ENCODE measurements at places on chromosomes 5 and 9.

DNA sequence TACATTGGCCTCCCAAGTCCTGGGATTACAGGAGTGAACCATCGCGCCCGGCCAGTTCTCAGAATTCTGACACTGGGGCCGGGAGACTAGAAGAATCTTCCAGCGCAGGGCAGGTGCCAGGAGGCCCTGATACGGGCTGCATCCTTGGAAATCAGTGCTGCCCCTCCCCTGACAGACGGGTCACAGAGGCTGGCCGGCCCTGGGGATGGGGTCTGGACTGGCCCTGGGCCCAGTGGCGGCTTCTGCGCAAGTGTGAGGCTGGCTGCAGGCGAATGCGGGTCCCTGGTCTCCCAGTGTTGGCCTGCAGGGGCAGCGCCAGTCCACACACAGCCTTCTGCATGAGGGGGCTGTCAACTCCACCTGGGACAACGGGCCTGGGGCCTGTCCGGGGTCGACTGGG, 831 bp upstream of the TBC1D9B start:
- no peak for DNase-seq

DNA sequence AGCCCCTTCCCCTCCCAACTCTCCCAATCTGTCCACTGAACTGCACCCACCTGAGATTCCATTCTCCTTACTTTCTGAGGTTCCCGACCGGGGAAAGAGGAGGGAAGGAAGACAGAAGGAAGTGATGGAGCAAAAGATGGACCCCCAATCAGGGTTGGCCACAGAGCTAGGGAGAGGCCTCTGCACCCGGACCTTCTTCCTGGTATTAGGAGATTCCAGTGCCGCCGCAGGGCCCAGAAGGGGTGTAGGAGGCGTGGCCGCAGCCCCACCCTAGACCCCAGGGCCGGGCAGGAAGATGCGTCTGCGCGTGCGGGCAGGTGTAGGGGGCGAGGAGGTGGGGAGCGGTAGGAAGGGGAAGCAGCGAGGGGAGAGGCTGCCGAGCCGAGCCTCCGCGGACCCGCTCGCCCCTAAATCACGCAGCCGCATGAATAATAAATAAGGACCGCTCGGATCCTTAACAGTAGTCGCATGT, 104.2 kb upstream of the MVB12B start:
- DNase-seq = no peak

DNA sequence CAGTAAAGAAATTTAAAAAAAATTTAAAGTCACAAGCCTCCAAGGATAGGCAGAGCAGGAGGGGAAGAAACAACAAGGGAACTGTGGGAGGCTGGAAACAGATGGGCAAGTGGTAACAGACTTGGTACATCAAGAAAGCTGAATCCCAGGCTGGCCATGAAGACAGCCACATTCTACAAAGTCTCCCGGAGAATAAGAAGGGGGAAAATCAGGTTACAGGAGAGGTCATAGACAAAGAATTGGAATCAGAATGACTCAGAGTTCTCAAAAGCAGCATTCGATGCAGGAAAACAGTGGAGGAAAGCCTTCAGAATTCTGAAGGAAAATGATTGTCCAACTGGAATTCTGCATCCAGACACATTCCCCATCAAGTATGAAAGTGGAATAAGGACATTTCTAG, 129.7 kb downstream of the ADAMTS2 start:
- DNase-seq = peak; percentile 47

GRCh38 chr5:154273963-154274827, 83.7 kb downstream of the GALNT10 start:
- no peak for DNase-seq

GRCh38 chr5:34608859-34609648, 47.1 kb upstream of the RAI14 start:
- peak; percentile 95 for DNase-seq

DNA sequence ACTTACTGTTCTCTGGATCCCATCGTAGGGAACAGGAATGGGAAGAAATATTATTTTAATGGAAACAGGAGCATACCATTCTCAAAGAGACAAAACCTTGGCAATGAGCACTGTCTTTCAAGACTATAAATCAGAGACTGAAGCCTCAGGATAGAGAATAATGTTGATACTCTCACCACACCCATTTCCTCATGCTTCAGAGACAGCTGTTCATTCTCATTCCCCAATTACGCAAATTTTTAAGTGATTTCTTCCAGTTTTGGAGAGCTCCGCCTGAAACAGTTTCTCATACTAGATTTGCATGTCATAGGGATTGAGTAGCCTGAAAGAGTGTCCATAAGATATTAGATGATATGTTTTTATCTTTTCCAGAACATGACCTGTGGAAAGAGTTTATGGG, 290.5 kb upstream of the RASA1 start:
- peak; percentile 11 for DNase-seq

DNA sequence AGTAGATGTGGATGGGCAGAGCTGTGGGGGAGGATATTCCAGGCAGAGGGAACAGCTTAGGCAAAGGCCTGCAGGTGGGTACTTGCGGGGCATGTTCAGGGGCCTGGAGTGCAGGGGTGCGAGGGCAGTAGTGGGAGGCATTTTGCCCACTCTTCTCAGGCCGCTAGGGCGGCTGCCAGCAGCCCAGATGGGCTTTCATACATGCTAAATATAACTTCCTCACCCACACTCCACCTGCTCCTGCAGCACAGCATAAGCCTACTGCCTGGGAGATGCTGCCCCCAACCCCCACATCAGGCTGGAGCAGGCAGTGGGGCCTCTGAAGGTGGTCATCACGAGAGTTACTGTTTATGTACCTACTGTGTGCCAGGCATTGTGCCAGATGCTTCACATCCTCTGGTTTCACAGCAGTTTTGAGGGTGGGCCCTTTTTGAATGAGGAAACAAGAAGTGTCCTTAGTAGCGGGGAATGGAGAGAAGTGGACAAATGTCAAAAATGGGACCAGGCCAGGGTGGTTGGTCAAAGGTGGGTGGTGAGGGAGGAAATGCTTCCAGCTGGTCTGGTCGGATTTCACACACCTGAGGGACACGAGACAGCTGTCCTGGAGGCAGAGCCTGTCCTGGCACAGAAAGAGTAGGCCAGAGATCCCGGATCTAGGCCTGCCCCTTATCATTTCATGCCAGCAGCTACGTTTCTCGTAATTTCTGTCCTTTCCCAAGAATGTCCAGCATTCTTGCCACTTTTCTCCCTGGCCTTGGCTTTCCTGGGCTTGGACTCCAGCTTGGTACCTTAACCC, 12.1 kb downstream of the RGS14 start:
- DNase-seq = no peak

DNA sequence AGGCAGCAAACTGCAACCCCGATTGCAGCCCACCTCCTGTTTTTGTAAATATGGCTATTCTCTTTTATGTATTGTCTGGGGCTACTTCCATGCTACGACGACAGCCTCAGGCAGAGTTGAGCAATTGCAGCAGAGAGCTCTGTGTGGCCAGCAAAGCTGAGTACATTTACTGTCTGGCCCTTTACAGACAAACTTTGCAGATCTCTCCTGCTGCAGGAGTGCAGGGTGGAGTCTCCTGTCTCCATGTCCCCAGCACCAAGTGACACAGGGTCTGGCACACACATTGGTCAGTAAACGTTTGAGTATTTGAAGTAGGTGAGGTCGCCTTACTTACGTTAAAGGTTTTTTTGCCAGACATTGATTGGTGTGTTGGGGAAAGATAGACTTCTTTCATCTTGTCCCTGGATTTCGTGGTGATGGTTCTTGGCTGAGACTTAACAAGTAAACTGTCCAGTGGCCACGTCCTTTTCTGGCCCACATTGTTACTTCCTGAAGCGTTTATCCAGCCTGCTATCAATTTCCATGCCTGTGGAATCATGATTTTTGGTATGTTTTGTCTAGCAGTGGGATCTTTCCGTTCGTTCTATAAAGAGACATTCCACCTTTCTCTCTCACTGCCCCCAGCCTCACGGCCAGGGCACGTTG, 27.2 kb downstream of the PRRC2B start:
- DNase-seq = peak; percentile 72

DNA sequence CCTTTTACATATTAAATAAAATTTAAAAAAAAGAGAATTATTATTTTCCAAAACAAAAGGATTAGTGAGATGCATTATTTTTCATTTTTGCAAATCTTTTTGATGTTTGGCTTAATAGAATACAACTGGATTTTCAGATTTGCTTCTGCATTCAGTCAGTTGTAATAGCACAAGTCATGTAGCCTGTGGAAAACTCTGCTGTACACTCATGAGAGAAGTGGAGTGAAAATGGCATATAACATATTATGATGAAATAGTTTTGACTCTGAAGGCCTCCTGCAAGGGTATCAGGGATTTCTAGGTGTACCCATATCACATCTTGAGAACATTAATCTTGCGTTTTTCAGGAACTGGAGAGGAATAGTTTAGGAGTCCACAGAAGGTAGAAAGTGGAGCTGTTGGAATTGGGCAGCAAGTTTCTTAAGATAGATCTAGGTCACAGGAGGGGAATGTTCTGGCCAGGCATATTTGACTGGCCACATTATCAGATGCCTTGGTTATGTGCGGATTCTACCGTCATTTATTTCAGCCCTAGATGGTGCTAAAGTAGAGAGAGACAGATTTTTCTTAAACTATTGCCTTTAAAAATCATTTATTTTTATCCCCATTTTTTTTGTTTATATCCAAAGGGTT, 16.4 kb downstream of the LNPEP start:
- no peak for DNase-seq

DNA sequence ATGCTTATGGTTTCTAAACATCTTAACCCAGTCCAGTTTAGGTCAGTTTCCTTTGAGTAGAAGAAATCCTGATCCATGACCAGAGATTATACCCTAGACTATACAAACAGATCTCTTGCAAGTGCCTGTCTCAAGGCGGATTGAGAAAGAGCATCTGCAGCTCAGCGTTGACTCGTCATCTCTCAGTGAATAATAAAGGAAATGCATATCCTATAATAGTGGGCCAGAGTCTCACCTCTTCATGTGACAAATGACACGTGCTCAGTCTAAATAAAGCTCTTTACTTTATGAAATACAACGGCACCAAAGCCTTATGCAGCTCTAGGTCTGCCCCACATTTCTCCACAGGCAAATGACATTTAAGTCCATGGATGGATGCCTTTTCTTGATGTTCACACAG, 179.4 kb upstream of the NR3C1 start:
- no peak for DNase-seq

DNA sequence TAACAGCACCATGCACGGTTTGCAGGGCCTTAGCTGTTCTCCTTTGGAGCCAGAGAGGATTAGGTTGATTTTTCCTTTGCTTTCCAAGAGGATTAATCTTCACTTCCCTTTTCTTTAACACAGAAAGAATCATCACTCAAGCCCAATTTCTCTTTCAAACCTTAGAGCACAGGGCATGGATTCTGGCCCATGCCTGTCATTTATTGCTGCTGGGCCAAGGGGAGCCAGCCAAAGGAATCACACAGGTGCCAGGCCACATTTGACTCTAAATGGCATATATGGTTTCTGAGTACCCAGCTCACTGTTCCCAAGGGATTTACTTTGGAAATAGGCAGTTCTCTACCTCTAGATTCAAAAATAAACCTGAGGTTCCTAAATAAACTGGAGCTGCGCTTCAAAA, 58.3 kb downstream of the FBXL7 start:
- DNase-seq = no peak

- no peak for DNase-seq
Observed at GRCh38 chr9:23842565-23843129, 16.6 kb upstream of the ELAVL2 start.

GRCh38 chr5:76303921-76304320, 99.2 kb upstream of the IQGAP2 start:
- DNase-seq = no peak

- DNase-seq = no peak
Observed at GRCh38 chr9:97668485-97668884, 28.7 kb downstream of the XPA start.

- peak; percentile 35 for DNase-seq
Observed at GRCh38 chr5:75886706-75887105, 169.5 kb upstream of the POC5 start.

- peak; percentile 76 for DNase-seq
Observed at GRCh38 chr5:82332064-82332855, 54.1 kb upstream of the RPS23 start.

- no peak for DNase-seq
Observed at GRCh38 chr5:73968246-73968645, 342.2 kb downstream of the ARHGEF28 start.

GRCh38 chr5:33228149-33228548, 212.6 kb upstream of the TARS1 start:
- peak; percentile 40 for DNase-seq

- no peak for DNase-seq
Observed at GRCh38 chr5:61617039-61617438, 285.0 kb downstream of the ZSWIM6 start.

GRCh38 chr9:109072821-109073435, 46.8 kb downstream of the TMEM245 start:
- DNase-seq = no peak

DNA sequence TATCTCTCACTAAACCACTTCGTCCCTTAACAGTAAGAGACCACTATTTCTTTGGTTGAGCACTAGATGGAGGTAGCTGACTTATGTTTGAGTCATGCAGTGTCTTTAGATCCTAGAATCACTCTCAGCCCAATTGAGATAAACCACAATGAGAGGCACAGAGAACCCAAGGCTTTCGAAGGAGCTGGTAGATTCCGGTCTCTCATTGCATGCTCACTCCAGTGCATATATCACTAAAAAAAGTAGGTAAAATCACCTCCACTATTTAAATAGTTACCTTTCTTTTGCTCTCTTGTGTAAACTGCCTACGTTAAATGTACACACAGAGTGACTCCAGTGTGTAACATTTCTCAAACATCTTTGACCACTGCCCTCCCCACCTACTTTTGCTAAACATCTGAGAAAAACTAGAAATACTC, 27.6 kb downstream of the ACTL7A start:
- DNase-seq = peak; percentile 31

Measured in EH (cell line).